ENCODE measurements at places on chromosomes 3 and 15.

GRCh38 chr3:36244728-36245127 lies 135.6 kb upstream of the STAC start:
- DNase-seq = no peak

DNA sequence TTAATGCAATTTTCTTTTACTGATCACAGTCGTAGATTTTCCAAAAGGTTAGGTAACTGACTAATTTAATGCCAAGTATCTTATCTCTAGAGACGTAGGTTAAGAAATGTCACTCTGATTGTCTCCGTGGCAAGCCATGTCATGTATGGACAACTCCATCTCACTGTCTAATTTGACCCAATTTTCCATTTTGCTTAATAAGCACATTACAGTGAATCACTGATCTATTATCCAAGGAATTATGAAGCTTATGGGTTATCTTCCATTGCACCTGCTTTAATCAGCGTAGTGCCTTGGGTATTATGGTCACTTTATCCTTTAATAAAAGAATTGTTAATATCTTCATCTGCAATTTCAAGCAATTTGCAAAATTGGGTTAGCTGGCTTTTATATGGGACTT lies 557.4 kb upstream of the ROBO2 start:
- DNase-seq = no peak

DNA sequence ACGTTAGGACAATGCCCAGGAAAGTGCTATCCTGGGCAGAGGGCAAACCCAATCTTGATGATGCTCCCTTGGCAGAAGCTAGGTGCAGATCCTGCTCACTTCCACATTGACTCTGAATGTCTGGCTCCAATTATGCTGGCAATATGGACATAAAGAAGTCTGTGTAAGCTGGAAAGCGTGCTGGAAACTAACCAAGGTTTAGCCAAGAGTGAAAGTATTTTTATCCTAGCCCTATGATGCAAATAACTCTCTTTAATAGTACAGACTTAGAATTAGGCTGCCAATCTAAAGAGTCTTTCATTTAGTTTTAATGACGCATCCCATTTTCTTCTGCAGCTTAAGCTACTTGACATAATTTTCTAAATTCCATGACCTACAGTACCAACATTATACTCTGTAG lies 571.8 kb downstream of the TUSC7 start:
- no peak for DNase-seq

DNA sequence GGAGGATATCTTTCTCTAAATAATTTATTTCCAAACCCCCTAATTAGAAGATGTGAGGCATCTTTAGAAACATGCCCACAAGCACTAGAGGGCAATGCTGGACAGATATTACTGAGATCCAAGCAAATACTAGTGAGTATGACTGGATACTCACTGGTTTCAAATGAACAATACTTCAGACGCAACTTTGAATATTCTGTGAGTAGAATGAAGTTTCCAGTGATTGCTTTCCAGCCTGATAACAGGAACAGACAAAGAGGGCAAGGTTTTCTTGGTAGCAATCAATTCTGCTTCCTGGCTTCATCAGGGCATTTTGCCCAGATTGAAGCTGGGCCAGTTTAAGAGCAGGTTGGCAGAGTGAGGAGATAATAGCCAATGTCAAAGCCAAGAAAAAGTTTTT lies 442.6 kb upstream of the PDZRN3 start:
- DNase-seq = peak; percentile 33
